ENCODE measurements at places on chromosomes 2 and 18. TPM values are rescaled to one million over a fixed set of nuclear protein-coding genes. Genes with fewer than 3 reads are reported as not detected.

Gene AGXT
- total RNA-seq, result 1,833 TPM

Gene KCNIP3
- 2.7 TPM for total RNA-seq

Gene CYP27C1
- total RNA-seq, result not detected

Gene LYPD6B
- total RNA-seq, result not detected

Gene ASB18
- total RNA-seq, result not detected

Gene LYPD1
- 0.81 TPM for total RNA-seq

Gene ANKRD53
- total RNA-seq, result 0.93 TPM

Gene TCF23
- not detected for total RNA-seq

Gene DIPK1C
- not detected for total RNA-seq

Measured in right lobe of liver (tissue), 6 donors.